ENCODE measurements at places on chromosomes 5 and 9.

- DNase-seq: no peak
Observed at GRCh38 chr9:13568841-13569601, 289.5 kb upstream of the MPDZ start.

DNA sequence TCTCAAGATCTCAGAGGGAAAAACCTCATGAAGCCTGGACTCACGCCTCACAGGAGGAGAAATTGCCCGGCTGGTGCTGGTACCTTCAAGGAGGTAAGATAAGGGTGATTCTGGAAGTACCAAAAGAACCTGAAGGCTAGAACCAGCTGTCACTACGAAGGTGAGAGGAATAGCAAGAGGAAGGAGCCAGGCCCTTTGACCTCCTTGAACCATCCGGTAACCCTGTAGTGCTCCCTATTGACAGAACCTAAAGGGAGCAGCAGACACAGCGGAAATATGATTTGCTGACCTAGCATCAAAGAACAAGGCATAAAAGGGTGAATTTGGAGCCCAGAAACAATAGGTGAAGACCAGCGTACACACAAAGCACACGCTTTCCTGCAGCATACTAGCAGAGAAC is 92.2 kb downstream of the DOCK8 start:
- no peak for DNase-seq

GRCh38 chr9:110582156-110582555 is 2.6 kb upstream of the SVEP1 start:
- no peak for DNase-seq

GRCh38 chr9:88936668-88937067 is 54.6 kb upstream of the S1PR3 start:
- DNase-seq: no peak

DNA sequence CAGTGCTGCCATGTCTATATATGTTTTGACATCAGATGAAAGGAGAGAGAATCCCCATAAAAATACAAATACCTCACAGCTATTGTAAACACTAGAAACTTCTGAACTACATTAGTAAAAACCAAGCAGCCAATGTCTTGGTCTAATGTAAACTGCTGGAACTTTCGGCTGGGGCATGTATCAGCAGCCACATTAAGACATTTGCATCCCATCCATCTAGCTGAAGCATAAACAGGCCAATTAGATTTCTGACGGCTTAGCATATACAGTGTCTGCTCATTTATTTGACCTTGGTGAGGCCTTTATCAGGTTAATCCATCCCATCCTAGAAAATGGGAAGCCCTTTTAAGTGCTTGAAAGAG is 65.7 kb downstream of the PTCH1 start:
- no peak for DNase-seq

- no peak for DNase-seq
Observed at GRCh38 chr5:102797322-102797884, 42.3 kb downstream of the PAM start.

- DNase-seq: no peak
Observed at GRCh38 chr5:159531554-159532105, 201.3 kb upstream of the IL12B start.

DNA sequence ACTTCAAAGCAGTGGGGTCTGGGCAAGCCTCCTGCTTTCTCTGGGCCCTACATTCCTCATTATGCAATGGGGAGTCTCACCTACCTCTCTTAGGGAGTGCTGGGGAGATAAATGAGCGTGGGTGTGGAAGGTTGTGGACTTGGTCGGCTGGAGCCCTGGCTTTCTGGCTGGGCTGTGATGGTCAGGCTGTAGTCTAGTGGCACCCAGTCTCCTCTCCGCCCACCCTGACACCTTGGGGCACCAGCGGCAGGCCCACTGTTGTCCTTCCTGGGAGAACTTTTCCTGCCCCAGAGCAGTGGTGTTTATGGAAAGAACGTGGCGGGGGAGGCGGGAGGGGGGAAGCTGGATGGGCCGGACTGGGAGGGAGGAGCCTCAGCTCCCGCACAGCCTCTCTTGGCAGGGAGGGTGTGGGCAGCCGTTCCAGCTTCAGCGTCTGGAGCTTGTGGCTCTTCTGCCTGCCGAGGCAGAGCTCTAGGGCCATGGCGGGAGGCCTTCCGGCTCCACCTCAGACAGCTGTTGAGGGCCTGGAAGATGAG is 4.1 kb downstream of the PTGS1 start:
- no peak for DNase-seq

Data from NCI-H1048 (cell line).